ENCODE measurements at places on chromosomes 5 and 9.
A peak's percentile ranks its signal among the peaks of the same experiment; 100 is the strongest.

- no peak for DNase-seq
Observed at GRCh38 chr5:136615251-136616119, 250.1 kb upstream of the TRPC7 start.

GRCh38 chr5:113524927-113525326, 11.4 kb downstream of the YTHDC2 start:
- no peak for DNase-seq

GRCh38 chr5:172952034-172952511, 7.2 kb upstream of the RPL26L1 start:
- peak; percentile 74 for DNase-seq

DNA sequence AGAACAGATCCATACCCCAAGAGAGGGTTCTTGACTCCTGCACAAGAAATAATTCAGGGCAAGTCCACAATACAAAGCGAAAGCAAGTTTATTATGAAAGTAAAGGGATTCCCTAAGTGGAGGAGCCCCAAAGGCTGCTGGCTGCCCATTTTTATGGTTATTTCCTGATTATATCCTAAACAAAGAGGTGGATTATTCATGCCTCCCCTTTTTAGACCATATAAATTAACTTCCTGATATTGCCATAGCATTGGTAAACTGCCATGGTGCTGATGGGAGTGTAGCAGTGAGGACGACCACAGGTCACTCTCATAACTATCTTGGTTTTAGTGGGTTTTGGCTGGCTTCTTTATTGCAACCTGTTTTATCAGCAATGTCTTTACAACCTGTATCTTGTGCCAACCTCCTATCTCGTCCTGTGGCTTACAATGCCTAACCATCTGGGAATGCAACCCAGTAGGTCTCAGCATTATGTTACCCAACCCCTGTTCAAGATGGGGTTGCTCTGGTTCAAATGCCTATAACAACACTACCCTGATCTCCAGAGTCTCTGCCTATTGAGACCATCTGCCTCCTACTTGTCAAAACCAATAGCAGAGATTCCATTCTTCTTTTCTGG, 154.4 kb upstream of the GRAMD2B start:
- no peak for DNase-seq

DNA sequence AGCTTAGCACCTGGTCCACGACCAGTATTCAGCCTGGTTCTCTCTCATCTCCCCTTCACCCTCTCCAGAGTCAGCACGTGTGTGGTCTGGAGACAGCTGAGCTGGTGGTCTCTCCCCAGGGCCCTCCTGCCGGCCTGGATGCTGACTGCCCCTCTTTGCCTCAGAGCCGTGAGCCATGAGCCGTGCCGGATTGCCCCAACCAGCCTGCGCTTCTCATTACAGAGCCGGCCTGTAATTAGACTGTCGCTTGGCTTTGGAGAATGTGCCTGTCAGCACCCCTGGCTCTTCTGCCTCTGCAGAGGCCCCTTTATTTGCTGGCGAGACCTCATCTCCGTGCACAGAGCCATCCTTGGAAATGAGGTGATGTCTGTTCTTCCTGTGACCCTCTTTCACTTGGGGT, 118.7 kb upstream of the BOD1 start:
- no peak for DNase-seq

GRCh38 chr5:103098993-103099392, 20.9 kb downstream of the GIN1 start:
- DNase-seq = no peak

DNA sequence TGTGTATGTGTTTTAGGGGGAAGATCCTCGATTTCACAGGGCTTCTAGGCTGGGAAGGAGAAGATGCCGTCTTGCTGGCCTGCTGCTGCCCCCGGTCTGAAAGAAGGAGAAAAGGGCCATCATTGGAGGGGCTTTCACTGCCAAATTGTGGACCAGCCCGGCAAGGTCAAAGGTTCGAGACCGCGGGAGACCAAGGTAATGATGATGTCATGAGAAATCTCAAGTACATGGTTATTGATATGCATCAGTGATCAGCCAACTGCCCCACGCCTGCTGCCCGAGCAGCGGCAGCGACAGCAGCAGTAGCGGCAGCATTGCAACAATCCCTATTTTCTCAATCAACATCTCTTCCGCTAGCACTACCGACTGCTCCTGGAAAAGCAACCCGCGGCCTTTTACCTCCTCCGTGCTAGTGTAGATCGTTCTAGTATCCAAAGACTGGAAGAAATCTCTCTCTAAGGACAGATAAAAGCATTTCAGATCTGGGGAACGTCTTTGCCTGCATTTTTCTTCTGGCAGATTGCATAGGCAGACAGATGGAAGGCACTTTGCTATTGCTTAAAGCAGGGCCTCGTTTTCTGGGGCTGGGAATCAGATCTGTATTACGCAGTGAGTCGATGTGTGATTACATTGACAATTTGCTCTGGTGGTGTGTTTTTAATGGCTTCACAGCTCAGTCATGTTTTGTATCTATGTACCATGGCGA, 215.3 kb downstream of the MEF2C start:
- no peak for DNase-seq

DNA sequence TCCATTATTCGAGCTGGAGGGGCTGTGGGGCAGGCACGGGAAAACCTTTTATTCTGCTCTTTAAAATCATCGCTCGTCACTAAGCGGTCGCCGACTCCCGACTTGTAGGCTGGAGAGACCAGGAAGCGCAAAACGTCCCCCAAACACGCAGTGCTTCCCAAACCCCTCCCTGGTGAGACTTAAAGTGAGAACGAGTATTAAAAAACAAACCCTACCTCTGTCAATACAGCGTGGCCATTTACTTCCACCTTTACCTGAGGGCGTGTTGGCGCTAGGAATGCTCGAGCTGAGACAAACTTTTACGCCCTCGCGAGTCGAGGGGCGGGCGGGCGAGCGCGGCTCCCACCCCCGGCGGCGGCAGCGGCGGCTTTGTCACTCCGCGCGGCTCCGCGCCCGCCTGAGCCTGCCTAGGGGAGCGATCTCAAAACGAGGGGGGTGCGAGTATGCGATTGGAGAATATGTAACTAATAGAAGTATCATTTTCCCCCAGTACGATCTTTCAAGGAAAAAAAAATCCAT, at the start of gene NR2F1-AS1:
Gene NR2F1-AS1 (minus strand): TSS at position 293 of the 519 bp plus-strand sequence.
- DNase-seq = no peak

GRCh38 chr9:134318481-134318891, 7.8 kb upstream of the RXRA start:
- no peak for DNase-seq

DNA sequence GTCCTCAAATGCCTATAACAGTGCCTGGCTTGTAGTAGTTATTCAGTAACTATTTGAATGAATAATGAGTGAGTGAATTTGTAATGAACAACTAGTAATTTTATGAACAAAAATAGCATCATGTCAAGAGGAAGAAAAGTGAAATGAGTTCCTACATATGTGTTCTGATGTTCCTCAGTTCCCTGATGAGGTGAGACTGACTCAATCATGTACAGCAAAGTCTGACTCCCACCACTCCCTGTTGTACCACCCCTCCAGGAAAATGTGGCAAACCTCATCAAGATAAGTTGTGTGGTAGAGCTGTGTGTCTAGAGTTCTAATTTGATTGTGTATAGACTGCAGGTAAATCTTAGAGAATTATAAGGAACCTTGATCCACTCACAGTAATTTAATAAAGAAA, 201.6 kb downstream of the GOLPH3 start:
- no peak for DNase-seq

GRCh38 chr5:113487781-113488644, at the start of gene MCC:
TSS of gene MCC (minus strand) at chr5:113488453.
- DNase-seq = peak; percentile 41

DNA sequence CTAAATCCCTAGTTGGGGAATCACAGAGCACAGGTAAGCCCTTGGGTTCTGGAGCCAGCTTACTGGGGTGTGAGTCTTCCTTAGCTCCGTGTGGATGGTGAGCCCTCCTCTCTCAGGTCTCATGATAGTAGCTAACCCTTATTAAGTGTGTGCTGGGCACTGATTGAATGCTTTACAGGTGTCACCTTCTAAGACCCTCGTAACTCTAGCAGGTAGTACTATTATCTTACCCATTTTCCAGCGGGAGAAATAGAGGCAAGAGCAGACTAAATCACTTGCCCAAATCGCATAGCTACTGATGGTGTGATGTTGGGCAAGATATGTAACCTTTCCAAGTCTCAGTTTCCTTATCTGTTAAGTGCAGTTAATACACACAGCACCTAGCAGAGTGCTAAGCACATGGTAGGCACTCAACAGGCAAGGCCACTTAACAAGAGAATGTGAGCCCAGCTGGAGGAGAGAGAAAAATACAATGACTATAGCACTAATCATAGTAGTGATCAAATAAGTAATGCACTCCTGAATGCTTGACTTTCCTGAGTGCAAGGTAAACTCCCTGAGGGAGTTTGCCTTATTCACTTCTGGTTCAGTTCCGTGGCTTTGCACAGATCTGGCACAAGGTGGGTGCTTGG, at the start of gene DCANP1:
Gene DCANP1 (minus strand): TSS at position 51 of the 632 bp plus-strand sequence. CDS start 240 bp downstream, outside the sequence.
- no peak for DNase-seq

DNA sequence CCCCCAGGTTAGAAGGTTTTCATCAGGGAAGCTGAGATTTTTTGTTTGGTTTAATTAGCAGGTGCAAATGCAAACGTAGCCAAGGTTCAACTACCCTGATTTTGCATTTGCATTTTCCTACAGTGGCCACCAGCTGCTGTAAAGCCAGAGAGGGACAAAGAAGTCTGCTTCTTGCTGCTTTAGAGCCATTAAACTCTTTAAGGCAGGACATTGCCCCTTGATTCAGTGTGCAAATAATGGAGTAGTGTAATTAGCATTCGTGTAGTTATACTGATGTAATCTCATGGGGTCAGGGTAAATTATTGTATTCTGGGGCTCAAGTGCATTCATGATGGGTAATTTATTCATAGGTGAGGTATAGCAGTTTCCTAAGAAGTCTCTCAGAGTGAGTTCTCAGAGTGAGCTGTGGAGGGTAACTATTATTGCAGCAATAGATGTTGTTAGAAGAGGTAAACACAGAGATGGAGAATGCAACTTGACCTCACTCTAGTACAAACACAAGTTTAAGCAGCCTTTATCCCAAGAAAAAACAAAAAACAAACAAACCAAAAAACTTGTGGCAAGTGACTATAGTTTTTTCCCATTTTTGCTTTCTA, 526.5 kb downstream of the KIF4B start:
- DNase-seq = no peak

- no peak for DNase-seq
Observed at GRCh38 chr5:73513996-73514395, 15.8 kb downstream of the BTF3 start.

DNA sequence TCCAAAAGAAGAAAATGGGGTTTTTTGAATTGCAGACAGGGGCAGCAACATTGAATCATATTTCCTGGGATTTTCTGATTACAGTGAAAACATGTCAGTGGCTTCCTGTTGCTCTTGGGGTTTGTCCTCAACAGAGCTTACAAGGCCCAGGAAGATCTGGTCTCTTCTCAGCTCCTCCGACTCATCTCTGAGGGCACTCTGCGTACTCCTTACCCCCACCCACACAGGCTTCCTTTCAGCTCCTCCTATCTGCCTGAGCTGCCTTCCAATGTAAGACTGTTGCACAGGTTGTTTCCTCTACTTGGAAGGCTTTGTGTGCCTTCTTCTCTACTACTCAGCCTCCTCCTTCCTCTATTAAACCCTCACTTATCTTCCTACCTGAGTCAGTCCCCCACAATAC, 245.1 kb upstream of the MEF2C start:
- no peak for DNase-seq

DNA sequence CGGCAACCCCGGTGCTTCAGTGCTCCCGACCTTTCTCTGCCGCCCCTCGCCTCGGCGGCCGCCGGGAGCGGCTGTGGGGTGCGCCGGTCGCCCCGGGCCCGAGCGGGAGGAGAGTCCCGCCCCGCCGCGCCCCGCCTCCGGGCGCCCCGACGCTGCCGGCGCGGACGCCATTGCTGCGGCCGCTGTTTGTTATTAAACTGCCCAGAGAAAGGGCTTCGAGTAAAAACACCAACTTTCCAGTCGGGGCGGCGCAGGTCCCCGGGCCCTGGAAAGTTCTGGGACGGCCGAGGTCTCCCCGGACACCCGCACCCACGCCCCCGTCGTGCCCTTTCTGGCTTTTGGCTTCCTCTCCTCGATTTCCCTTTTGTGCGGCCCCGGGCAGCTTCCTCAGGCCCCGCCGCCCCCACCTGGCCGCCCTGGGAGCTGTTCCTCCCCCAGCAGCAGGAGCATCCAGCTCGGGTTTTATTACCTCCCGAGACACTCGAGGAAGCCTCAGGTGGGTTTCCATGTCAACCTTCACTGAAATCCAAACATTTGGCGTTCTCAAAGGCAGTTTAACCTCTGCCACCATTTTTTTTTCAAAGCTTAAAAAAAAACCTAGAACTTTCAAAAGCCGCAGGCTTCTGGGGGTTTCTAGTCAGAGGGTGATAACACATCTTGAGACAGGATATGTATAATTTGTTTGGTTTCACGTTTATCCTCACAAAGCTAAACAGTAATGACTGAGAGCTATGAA, 334.4 kb downstream of the CWC27 start:
- DNase-seq = no peak

DNA sequence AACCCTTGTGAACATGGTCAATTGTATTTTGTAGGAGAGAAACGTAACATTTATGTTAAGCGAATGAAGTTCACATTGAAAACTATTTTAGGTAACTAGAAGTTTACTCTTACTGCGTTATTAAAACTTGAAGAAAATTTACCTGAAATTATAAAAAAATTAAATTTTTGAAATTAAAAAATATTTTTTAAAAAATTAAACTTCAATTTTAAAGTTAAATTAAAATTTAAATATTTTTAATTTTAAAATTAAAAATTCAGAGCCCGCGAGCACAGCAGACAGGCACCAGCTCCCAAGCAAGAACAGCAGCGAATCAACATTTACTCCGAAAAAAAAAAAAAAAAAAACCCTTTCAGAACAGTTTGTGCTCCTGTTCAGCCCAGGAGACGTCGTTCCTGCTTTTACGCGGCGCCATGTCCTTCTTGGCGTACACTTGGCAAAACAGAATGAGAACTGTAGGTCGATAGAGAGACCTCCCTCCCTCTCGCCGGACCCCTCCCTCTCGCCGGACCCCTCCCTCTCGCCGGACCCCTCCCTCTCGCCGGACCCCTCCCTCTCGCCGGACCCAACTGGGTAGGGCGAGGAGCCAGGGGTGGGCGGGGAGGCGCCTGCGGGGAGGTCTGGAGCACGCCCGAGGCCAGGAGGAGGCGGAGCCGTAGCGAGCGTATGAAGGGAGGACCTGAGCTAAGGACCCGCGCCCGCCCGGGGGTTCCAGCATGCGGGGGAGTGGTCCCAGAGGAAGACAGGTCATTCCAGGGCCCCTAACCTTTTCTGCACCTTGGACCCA, 235.8 kb downstream of the ROR2 start:
- DNase-seq = no peak

DNA sequence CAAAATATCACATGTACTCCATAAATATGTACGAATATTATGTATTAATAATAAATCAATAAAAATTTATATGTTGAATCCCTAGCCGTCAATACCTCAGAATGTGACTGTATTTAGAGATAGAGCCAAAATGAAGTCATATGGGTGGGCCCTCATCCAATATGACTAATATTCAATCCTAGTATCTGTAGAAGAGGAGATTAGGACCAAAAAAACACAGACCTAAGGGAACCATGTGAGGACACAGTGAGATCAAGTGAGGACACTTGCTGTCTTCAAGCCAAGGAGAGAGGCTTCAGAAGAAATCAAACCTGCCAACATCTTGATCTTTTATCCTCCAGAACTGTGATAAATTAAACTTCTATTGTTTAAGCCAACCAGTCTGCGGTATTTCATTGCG, 3.7 kb upstream of the AMACR start:
- DNase-seq = no peak

- DNase-seq = no peak
Observed at GRCh38 chr9:99121604-99122003, 16.7 kb downstream of the TGFBR1 start.

- DNase-seq = no peak
Observed at GRCh38 chr5:58963361-58963760, 380.5 kb downstream of the RAB3C start.

- DNase-seq = no peak
Observed at GRCh38 chr5:76764374-76764773, 48.4 kb downstream of the F2R start.

All from BJ (cell line).